ENCODE measurements at places on chromosomes 2 and 18.
A peak's percentile ranks its signal among the peaks of the same experiment; 100 is the strongest.

DNA sequence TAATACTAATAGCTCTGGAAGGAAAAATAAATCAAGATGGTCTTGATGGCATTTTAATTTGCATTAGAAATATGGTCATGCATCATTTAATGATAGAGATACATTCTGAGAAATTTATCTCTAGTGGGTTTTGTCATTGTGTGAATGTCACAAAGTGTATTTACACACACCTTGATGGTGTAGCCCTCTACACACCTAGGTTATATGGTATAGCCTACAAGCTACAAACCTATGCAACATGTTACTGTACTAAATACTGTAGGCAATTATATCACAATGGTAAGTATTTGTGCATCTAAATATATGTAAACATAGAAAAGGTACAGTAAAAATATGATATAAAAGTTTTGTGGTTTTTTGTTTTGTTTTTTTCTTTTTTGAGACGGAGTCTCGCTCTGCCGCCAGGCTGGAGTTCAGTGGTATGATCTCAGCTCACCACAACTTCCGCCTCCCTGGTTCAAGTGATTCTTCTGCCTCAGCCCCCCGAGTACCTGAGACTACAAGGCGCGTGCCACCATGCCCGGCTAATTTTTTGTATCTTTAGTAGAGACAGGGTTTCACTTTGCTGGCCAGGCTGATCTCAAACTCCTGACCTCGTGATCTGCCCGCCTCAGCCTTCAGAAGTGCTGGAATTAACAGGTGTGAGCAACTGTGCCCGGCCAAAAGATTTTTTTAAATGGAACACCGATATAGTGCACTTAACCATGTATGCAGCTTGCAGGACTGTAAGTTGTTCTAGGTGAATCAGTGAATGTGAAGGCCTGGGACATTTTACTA lies 83.7 kb upstream of the UBXN4 start:
- no peak for DNase-seq

- no peak for DNase-seq
Measured at GRCh38 chr2:3434654-3435053, 55.2 kb downstream of the TRAPPC12 start.

GRCh38 chr2:188518381-188518780 lies 226.7 kb downstream of the GULP1 start:
- DNase-seq, result no peak

DNA sequence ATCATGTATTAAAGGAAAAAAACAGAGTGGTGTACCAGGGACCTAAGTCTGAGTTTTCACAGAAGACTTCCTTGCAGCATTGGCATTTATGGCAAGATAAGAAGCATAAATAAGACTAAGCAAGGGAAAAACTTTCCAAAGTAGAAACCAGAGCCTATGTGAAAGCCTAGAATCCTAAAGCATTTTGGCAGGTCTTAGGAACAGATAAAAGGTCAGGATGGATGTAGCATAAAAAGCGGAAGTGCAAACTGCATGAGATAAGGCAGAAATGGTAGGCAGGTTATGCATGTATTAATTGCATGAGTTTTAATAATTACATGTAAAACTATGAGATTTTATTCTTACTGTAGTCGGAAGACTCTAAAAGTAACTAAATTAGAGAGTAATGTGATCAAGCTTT lies 596.5 kb downstream of the SUCLG1 start:
- DNase-seq, result no peak

DNA sequence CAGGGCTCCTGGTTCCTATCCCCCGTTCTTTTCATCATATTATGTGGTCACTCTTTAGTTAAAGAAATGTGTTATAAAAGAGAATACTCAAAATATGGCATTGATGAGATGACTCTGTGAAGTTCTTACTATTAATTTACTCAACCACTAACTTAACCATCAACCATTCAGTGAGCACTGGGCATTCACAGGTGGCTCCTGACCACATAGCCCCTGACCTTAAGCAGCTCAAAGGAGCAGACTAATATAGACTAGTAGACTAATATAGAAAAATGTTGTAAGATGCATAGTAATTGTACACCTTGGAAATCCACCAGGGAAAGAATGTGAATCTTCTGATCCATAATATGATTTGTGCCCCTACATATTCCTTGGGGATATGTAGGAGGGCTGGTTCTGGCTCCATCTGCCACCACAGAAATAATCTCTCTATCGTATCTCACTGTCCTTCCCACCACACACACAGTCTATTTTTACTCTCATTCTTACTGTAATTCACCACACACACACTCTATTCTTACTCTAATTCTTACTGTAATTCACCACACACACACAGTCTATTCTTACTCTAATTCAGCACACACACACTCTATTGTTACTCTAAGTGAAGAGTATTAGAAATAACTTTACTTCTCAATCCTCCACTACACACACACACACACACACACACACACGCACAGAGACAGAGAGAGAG lies 188.9 kb upstream of the ITGA4 start:
- no peak for DNase-seq

DNA sequence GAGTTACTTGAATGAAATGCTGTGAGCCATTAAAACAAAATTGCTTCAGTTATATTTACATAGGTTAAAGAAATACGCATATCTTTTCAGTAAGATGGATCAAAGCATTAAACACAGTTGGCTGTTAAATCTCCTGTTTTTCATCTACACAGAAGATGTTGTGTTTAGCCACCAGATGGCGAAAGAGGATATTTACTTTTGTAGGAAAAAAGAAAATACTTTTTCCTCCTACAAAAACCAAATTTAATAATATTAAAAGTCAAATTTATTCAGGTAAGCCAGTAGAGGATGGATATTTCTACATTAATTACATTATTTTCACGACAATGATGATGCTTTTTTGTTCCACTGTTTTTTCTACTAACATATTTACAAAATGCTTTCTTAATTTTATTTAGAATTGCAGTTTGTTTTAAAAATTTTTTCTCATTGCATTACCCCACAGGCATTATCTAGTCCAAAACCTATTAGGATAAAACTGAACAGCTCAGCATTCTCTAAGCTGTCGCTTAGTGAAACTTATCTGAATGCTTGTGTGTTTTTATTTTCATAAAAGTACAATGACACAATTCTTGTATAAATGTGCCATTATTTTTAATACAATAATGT lies 173.7 kb downstream of the ASXL3 start:
- no peak for DNase-seq

DNA sequence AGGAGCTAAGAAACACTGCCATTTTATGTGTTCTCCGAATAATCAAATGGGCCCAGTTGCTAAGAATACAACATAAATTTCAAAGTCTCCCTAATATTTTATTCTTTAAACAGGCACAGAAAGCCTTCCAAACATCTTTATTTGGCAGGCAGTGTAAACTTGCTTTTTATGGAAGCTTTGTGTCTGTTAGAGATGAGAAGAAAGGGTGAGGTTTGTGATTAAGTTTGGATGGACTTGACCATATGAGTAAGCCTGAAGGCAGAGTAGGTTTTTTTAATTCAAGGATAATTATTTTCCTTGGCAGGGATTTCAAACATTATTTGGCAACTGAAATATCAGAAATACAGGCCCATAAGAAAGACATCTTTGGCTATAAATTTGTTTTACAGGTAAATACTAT lies 62.9 kb downstream of the COX7A2L start:
- no peak for DNase-seq

DNA sequence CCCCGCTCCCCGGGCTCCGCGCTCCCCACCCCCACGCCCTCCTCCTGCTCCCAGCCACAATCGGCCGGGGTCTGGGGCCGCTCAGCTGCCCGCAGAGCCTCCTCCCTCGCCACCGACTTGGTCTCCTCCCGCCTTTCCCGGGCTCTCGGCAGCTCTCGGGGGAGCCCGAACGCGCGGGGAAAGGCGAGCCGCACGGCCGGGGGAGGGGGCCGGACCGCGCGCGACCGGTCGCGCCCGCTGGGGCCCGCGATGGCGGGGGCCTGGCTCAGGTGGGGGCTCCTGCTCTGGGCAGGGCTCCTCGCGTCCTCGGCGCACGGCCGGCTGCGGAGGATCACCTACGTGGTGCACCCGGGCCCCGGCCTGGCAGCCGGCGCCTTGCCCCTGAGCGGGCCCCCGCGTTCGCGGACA lies 327 bp downstream of the LTBP1 start:
- no peak for DNase-seq

- DNase-seq, result no peak
Measured at GRCh38 chr2:71240794-71241193, 13.9 kb upstream of the PAIP2B start.

DNA sequence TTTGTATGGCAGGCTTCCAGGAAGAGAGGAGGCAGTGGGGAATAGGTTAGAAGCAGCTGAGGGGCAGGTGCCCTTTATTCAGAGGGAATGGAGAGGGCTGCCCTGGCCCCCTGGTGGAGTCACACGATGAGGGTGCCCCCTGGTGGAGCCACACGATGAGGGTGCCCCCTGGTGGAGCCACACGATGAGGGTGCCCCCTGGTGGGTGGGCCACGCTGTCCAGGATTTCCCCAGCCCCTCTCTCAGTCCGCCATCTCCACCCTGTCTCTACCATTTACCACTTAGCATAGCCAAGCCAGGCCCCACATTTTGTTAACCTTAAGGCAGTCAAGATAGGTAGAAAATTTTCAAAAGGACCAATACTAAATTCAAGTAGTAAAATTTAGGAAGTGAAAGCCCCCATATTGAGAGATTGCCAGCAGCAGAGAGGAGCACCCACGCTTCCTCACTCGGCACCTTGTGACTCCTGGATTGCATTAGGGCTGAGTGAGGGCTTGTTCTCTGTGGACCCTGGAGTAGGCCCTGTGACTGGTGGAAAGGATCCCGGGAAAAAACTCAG lies 10.4 kb upstream of the FAM228A start:
- DNase-seq, result peak; percentile 79

GRCh38 chr18:28112056-28112470 lies 64.9 kb downstream of the CDH2 start:
- no peak for DNase-seq

Data from GM10248 (cell line).